ENCODE measurements at places on chromosomes 5 and 9.

DNA sequence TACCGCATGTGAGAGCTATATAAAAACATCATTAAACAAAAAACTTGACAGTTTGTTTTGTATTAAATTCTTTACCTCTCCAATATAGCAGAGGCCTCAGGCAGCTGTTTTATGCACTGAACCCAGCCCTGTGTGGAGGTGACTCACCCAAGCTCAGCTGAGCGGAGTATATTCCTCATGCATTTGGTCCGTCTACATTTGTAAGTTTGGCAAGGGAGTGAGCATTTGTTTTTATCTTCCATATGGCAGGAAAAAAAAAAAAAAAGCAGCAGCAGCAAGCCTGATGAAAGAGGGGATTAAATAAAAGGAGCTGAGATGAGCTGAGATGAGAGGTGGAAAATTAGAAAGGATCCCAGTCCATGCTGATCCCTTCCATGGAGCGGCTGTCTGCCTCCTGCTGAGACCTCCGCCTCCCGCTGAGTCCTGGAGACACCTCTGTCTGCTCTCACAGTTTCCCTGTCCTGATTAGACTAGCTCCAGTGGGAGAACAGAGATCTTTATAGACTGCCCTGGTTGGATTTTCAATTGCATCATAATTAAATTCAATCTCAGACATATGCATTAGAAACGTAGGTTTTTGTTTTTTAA lies 112.0 kb upstream of the CTNND2 start:
- no peak for DNase-seq

DNA sequence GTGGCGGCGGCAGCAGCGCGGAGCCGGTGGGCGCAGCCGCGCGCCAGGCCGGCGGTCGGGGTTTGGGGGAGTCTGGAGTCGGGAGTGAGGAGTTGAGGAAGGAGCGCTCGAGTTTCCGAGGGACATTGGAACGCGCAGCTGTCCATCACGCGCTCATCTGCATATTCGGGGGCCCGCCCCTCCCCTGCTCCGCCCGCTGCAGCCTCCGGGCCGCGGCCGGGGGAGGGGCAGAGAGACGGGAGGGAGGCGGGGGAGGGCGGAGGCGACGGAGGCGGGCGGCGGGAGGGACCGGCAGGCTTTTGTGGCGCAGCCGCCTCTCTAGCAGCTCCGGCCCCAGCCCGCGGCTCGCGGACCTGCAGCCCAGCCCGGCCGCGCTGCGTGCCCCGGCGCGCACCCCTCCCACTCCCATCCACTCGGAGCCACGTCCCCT lies at the start of gene IRX2:
Gene IRX2, minus strand, starts transcription at position 86 of the 430 bp plus-strand sequence. CDS start 264 bp downstream, outside the sequence.
- DNase-seq, result no peak

- DNase-seq, result no peak
Observed at GRCh38 chr5:127320032-127320965, 29.7 kb downstream of the MEGF10 start.

DNA sequence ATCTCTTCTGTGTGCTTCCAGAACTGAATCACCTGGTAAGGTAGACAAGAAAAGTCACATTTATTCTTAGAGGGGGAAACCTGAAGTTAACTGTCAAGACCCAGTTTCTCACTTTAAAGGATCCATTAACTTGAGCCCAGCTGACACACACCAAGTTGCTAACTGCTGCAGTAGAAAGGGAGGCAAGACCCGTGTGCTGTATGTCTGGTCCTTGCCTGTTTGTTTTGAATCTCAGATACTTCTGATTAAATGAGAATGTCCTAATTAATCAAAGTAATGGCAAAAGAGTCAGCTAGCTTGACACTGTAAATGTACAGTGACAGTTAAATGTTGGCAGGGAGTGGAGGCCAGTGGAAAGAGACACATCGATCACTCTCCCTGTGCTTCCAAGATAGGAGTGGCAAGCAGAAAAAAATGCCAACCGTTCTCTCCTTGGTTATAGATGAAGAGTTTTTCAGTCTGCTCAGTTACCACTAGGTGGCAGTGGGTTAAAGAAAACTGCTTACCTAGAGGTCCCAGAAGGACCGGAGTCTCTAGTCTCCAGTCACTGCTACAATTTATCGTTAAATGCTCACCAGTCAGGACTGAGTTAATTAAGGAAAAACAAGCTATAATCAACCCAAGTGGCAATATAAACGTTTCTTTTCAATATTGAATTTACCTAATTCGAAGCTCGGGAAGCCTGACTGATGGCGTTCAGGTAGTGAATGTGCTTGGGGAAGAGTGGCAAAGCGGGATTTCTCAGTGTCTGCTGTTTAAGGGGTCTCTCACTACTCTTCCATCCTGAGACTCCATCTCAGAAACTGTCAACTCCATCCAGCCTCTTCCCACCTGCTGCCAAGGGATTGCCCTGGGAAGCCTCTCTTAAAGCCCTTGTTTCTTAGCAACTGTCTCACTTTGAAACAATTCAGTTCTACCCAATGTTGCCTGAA lies 18.4 kb downstream of the LSM11 start:
- DNase-seq, result no peak

DNA sequence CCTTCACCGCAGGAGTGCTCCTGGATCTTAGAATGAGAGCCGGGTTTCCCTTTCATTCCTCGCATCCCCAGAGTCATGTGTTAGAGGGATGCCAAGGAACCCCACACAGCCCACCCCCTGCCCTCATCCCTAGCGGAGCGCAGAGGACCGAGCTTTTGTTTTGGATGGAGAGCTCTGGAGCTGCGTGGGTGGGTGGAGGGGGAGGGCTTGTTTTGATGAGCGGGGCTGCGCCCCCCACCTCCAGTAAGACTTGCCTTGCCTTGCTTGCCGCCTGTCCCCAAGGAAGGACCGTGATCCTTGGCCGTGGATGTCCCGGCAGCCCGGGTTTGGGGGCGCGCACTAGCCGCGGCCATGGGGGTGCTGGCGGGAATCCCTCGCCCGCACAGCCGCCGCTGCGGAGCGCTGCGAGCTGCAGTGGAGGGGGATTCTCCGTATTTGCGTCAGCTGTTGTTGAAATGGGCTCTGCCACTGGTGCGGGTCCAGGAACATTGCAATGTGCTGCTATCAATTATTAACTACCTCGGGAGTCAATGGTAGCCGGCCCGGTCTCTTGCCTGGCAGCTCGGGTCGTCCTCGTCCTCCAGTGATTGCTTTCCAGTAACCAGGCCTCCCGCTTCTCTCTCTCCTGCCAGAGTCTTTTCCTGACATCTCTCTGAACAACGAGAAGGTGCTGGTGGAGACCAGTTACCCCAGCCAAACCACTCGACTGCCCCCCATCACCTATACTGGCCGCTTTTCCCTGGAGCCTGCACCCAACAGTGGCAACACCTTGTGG lies 1.0 kb downstream of the EGR1 start:
- no peak for DNase-seq

- DNase-seq, result no peak
Observed at GRCh38 chr5:88664645-88665044, 218.3 kb downstream of the MEF2C start.

- no peak for DNase-seq
Observed at GRCh38 chr9:83800236-83801033, 17.1 kb downstream of the GKAP1 start.

DNA sequence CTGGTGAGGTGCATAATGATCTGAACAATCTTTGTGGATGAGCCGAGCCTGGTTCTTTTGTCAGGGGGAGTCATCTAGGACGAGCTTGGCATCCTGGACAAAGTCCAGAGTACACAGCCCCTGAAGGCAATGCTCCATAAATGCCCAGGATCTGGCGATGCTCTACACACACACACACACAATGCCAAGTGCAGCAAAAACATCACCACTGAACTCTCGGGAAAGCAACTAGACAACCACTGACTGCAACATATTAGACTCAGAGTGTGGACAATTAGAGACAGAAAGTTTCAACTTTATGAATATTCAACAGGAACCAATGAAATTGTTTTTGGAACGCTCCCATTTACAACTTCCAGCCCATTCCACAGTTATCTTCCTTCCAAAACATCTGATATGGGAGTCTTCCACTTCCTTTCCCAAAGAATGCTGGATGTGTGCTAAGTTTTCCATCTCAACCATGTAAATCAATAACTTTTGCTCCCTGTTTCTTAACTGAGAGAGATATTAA lies 227.6 kb upstream of the ANKRD55 start:
- DNase-seq, result no peak

DNA sequence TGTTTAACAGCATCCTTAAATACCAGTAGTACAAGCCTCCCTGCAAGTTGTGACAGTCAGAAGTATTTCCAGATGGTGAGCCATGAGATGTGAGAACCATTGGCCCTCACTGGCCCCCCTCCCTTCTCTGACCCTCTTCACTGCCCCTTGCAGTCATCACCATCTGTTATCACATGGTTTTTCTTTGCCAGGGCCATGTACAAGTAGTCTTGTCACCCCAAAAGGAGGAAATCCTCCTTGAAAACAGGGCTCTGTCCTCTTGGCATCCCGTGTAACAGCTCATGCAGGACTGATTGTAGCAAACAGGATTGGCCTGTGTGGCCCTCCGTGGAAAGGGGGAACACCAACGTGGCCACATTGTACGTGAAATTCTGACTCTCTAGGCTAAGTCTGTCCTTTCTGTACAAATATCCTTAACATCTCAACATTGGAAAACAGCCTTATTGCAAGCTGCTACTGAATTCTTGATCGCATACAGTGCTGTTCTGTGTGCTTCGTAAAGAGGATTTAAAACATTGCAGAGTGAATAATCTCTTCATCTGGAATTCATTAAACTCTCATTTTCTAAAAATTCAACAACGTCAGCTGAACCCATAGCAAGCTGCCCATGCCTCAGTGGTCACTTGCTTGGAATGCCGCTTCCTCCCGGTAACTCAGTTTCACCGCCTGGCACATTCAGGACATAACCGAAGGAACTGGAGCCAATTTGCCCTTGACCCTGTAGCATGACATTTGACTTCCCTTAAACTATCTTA lies 171.7 kb downstream of the ATPSCKMT start:
- no peak for DNase-seq

GRCh38 chr5:78787783-78788182 lies 139.2 kb upstream of the LHFPL2 start:
- DNase-seq, result no peak

- no peak for DNase-seq
Observed at GRCh38 chr5:148957591-148958202, 105.2 kb downstream of the SH3TC2 start.

DNA sequence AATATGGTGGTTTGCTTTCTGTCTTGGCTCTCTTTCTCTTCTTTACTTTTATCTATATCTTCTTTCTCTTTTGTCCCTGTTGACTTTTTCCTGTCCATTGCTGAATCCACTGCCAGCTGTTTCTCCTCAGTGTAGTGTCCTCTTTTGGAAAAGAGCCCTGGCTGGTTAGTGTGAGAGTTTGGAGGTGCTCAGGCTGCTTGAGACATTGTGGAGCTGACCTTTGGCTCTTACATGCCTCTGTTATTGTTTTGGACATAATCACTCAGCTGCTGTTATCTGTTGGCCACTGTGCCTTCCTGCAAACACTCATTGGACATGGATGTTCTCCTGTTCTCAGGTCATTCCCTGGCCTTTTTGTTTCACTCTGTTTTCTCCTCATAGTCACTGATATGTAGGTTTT lies 295.4 kb upstream of the RIOK2 start:
- no peak for DNase-seq

GRCh38 chr9:34417734-34418133 lies 40.6 kb downstream of the FAM219A start:
- no peak for DNase-seq

- no peak for DNase-seq
Observed at GRCh38 chr9:104836235-104836634, 72.3 kb downstream of the NIPSNAP3B start.

DNA sequence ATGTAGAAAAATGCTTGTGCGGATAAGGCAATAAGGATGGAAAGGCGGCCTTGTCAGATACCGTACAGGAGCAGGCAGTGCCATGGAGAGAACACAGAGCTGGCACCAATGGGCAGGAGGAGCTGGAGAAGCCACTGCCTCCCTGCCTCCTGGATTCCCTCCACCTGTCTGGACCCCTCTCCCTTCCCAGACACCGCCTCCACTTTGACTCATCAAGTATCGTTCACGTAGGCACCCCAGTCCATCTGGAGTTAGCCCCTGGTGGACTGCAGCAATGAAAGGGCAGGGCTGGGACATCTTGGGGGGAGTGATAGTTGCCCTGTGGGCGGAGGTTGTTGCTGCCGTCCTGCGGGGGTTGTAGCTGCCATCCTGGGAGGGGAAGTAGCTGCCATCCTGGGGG lies 232.0 kb downstream of the ROR2 start:
- no peak for DNase-seq

DNA sequence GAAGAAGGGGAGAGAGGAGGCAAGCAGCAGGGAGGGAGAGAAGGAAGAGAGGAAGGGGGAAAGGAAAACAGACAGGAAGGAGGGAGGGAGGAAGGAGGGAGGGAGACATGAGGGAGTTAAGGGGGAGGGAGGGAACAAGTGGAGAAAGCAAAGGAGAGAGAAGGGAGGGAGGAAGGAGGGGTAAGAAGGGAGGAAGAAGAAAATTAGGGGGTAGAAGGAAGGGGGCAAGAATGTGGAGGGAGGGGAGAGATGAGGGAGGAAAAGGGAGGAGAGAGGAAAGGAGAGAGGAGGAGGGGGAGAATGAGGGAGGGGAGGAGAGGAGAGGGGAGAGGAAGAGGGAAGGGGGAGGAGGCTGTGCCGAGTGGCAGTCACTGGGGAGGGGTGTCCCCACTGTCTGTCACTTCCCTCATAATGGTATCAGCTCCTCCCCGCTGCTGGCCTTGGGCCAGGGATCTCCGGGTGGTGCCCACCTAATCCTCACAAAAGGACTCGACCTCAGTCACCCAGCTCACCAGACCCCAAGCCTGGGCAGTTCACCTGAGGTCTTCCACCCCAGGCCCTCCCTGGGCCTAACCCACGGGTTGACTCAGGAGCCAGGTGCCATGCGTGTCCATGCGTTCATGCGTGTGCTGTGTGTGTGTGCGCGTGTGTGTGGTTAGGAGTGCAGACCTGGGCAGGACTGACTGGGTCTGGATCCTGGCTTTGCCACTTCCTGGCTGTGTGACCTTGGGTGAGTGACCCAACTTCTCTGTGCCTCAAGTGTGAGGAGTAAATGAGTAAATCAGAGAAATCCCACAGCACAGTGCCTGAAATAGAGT lies 18.1 kb downstream of the C9orf50 start:
- DNase-seq, result no peak

- DNase-seq, result no peak
Observed at GRCh38 chr9:76893395-76893932, 12.4 kb downstream of the PRUNE2 start.

GRCh38 chr5:7805379-7805778 lies 45.6 kb downstream of the CFAP90 start:
- DNase-seq, result no peak

DNA sequence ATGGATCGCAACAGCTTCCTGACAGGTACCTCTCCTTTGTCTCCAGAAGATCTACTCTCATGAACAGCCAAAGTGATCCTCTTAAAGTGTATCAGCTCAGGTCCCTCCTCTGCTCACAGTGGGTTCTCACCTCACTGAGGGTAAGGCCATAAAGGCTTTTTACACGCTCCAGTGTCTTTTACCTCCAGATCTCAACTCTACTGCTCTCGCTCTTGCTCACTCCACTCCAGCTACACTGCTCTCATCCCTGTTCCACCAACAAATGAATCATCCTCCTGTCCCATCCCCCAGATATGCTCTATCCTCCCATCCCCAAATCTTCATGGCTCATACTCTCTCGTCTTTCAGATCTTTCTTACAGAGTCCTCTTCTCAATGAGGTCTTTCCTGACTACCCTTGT lies 248.6 kb upstream of the EFNA5 start:
- DNase-seq, result no peak
